ENCODE measurements at places on chromosomes 4 and X.

DNA sequence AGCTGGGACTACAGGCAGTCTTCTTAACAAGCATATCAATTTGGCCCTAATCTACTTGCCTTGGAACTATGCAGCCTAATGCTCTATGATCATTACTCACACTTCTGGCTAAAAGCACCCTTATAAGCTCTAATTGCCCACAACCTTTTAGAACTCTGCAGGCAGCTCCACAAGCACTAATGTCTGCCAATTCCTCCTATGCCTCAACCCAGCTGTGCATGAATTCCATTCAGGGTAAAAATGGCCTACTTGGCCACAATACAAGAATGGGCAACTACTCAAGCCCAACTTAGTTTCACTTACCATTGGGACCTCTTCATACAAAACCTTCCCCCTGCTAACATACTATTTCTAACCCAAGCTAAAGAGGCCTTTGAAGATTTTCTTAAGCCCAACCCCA is 51.7 kb downstream of the ZNF718 start:
- DNase-seq, result no peak

DNA sequence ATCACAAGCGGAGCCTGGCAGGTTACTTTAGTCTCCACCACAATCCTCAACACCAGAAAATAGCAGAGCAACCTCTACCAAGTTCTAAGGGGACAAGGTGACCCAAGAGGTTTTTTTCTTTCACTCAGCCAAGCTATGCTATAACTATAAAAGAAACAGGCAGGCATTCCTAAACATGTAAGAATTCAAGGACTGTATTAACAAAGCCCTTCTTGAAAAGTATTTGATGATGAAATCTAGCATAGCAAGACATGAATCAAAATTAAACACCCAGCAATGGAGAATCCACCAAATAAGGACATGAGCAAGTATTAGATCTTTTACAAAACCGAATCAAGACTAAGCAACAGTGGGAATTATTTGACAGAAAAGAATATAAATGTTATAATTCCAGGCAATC is 25.7 kb upstream of the C1QTNF7 start:
- DNase-seq, result no peak

DNA sequence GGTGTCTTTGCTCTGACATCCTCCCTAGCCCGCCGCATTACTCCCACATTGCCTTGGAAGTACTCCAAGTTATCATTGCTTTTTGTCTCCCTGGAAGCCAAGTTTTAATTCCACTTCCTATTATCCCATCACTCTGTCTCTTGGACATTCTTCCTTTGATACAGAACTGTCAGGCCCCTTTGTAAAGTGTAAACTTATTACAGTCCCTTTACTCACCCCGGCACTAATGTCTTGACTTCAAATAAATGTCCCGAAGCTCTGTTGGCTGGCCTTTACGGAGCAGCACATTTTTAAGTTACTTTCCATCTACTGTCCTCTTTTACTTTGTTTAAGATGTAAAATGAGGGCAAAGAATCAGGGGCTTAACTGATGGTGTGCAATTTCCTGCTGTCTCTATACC is 223.5 kb upstream of the IGFBP7 start:
- no peak for DNase-seq

DNA sequence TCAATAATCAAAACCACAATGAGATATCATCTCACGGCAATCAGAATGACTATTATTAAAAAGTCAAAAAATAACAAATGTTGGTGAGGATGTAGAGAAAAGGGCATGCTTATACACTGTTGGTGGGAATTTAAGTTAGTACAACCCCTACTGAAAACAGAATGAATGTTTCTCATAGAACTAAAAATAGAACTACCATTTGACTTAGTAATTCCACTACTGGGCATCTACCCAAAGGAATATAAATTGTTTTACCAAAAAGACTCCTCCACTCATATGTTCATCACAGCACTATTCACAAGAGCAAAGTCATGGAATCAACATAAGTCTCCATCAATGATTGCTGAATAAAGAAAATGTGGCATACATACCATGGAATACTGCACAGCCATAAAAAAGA is 278.1 kb upstream of the ARSJ start:
- no peak for DNase-seq

GRCh38 chr4:159455675-159456237 is 352.9 kb downstream of the RAPGEF2 start:
- DNase-seq, result no peak

GRCh38 chr4:160386846-160387245 is 1284.0 kb downstream of the RAPGEF2 start:
- no peak for DNase-seq

DNA sequence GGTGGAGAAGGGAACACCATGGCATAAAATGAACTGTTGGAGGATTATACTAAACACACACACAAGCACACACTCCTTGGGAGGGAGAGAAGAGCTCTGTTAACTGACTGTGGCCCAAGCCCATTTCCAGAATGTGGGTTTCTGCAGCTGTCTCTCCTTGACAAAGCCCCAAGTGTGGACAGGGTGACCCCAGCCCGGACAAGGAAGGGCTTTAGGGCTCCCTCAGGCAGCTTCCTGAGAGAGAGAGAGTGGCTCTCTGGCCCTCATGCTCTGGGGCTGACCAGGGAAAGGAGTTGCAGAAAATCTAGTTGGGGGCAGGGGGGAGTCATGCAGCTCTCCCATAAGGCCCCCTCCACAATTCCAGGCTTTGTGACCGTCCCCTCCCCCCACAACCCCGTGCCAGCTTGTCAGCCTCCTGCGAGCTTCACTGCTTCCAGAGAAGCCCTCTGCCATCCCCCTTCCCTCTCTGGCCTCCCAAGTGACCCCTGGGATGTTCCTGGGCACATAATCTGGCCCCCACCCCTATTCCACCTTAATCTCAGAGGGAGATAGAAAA is 590 bp downstream of the ARHGEF9 start:
- no peak for DNase-seq

GRCh38 chr4:17027495-17027894 is 129.1 kb upstream of the LDB2 start:
- DNase-seq, result no peak

GRCh38 chr4:147583876-147584275 is 33.3 kb upstream of the TMEM184C start:
- DNase-seq, result no peak

GRCh38 chr4:77613267-77613666 is 7.6 kb downstream of the CXCL13 start:
- DNase-seq, result no peak

DNA sequence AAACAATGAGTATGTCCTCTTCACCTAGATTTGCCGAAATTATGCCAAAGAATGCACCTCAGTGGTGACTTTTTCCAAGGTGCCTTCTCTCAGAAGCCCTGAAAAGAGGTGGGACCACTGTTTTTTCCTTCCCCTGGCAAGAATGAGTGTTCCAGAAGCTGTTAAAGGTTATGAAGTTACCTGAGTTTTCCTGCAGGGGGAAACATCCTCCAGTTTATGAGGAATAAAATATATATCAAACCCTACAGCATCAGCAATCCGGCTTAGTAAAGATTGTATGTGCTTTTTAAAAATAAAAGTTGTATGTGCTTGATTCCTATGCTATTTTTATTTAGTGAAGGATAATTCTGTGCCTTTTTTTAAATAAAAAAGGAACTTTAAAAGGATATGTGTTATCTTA is 73.3 kb downstream of the RBM46 start:
- DNase-seq, result no peak

DNA sequence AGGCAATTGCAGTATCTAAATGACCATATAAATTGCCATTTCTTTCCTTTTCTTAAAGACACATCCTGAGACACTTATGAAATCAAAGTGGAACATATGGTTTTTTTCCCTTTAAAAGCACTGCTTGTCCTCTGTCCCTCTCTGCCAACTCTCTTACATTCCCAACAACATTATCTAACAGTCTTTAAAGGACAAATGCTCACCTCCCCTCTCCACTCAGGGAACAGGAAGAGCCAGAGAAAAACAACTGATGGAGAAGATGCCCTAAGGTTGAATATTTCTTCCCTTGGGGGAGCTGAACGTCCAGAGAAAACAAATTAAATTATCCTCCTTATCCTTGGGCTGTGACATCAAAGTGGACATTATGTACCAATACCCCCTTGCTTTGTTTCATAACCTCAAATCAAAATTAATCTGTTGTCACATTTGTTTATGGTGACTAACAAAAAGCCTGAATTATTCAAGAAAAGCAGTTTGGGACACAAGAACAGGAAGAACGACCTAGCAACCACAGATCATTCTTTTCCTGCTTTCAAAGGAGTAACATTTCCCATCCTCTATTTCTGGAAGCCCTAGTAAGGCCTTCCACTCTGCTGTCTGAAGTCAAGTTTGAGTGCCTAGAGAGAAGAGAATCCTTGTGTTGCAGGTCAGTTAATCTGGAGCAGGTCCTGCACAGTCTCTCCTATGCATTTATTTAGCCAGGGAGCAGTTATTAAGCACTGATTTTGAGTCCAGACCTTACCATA is 52.6 kb upstream of the PAGE1 start:
- no peak for DNase-seq

DNA sequence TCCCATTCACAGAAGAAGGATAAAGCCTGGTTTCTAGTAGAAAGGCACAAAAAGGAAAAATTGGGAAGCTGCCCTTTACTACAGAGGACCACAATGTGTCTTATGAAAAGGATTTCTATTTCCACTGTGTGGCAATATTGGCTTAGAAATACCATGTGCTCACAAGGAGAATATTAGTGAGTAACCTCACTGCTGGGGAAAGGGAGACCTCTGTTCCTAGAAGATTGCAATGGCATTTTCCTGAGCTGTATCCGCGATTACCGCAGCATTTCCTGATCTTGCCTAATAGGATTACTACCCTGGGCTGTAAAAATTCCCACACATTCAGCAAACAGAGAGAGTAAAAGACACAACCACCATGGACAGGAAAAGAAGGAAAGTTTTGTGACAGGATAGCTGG is 308.8 kb upstream of the TECRL start:
- DNase-seq, result no peak

DNA sequence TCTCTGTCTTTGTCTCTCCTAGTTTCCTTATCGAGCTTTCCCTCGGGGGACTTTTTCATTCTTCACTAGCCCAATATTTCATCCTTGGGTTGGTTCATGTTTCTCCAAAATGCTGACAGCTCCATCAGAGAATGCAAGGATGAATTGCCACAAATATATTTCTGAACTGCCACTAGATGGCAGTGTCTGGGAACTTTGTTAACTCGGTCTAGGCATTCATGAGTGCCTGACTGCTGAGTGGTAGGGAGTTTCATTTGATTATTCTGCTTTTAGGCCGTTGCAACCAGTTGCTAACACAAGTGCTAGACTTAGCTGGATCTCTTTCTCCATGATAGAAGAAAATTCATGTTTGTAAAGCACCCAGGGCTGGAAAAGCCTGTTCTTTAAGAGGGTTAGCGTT is 73.5 kb upstream of the RAP2C start:
- DNase-seq, result no peak

DNA sequence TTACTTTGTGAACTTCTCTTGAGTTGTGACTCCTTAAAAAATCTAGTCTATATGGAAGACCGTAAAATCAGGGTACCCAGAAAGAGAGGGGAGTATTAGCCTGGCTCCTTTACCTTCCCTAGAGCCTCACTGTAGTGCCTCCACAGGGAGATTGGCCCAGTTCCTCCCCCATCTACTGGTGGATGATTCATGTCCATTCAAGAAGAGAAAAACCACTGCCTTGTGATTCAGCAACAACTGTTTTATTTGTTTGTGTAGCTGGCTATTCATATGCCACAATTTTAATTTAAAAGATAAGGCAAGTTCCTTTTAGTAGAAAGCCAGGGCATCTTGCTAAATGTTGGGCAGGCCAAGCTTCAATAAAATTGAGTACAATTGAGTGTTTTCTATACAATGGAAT is 221.8 kb upstream of the KCNIP4 start:
- DNase-seq, result no peak
